ENCODE measurements at places on chromosomes 1 and 21.
A peak's percentile ranks its signal among the peaks of the same experiment; 100 is the strongest.

GRCh38 chr1:163758977-163759670, 437.4 kb downstream of the NUF2 start:
- DNase-seq = no peak

GRCh38 chr1:220370041-220370700, 97.9 kb upstream of the RAB3GAP2 start:
- DNase-seq = no peak

GRCh38 chr1:31428436-31429221, 15.6 kb downstream of the SERINC2 start:
- no peak for DNase-seq

DNA sequence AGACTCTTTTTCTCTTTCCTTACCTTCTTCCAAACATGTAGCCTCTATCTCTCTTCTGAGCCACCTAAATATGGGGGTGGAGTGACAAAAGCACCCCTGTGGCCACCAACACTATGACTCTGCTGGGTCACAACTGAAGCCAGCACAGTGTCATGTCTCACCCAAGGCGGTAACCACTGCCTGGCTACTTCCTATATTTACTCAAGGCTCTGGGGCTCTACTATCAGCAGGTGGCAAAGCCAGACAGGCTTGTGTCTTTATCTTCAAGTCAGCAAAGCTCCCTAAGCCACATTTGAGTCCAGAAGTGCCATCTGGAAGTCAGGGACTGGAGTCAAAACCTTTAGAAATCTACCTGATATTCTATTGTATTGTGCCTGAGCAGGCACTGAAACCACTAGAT, 1515.2 kb downstream of the PLA2G4A start:
- DNase-seq = no peak

GRCh38 chr1:118928739-118929554, 59.2 kb downstream of the TBX15 start:
- DNase-seq = no peak

- DNase-seq = no peak
These were observed 36.7 kb downstream of the PCBP3 start for GRCh38 chr21:45680215-45680614.

GRCh38 chr1:185155600-185156287, 1.0 kb downstream of the TRMT1L start:
- peak; percentile 39 for DNase-seq

DNA sequence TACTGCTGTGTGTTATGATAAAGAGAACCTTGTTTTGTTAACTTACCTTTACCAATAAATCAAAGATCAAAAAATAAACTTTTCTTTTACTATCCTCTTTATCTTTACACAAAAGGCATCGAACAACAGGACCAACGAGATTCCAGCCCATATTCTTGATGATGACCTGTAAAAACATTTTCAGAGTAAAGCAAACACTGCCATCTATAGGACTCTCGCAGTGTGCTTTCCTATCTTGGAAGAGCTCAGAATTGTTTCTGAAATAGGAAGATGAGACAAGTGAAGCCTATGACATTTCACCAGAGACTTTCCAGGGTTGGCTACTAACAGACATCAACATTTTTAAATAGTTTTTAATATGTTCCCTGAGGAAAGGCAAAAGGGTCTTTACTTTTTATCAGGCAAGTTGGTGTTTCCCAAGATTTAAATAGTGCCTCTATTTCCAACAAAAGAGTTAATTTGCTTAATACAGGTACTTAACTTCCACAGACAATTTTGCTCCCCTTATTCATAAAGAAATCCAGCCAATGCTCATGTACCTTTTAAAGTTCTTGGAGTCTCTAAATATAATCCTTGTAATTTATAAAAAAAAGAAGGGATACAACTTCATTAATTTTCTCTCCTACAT, 7.3 kb downstream of the GLMN start:
- DNase-seq = peak; percentile 45

- DNase-seq = no peak
These were observed 20.5 kb upstream of the ERI3 start for GRCh38 chr1:44375547-44375946.

GRCh38 chr1:183804387-183804786, 533 bp upstream of the RGL1 start:
- no peak for DNase-seq

- DNase-seq = no peak
These were observed 424.2 kb upstream of the VAMP3 start for GRCh38 chr1:7346600-7347570.

DNA sequence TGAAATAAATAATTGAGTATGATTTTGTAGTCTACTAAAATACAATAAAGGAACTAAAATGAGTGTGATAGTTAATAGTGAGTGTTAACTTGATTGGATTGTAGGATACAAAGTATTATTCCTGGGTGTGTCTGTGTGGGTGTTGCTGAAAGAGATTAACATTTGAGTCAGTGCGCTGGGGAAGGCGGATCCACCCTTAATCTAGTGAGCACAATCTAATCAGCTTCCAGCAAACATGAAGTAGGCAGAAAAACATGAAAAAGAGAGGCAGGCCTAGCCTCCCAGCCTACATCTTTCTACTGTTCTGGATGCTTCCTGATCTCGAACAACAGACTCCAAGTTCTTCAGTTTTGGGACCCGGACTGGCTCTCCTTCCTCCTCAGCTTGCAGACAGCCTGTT, 1716.6 kb downstream of the MRPL39 start:
- DNase-seq = no peak

DNA sequence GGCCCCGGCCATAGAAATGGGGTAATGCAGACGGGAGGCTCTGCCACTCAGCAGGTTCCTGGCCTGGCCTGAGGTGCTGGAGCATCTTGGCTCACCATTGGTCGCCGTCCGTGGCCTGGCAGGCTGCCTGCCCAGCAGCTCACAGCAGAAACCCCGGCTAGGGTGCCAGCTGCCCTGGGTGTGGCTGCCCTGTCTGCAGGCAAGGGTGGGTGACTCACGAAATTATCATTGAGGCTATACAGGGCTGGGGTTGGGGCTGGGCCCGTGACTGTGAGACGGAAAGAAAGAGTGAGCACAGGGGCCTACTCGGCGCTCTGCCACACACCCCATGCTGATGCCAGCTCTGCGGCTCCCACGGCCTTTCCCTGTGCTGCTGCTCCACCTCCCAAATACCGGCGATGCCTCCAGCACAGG, 8.0 kb upstream of the PKP1 start:
- no peak for DNase-seq

DNA sequence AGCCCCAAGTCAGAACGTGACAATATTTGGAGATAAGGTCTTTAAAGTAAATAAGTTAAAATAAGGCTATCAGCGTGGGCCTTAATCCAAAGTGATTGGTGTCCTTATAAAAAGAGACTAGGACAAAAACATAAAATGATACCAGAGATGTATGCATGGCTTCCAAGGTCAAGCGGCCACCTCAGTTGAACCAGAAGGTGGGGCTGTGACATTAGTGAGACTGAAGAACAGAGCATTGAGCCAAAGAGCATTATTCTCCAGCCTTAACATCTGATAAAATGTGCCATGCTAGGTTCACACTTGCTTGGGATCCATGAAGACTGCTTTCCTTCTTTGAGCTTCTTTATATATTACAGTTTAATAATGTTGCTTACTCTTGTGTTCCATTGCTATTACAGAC, 554.6 kb downstream of the PLA2G4A start:
- DNase-seq = no peak

DNA sequence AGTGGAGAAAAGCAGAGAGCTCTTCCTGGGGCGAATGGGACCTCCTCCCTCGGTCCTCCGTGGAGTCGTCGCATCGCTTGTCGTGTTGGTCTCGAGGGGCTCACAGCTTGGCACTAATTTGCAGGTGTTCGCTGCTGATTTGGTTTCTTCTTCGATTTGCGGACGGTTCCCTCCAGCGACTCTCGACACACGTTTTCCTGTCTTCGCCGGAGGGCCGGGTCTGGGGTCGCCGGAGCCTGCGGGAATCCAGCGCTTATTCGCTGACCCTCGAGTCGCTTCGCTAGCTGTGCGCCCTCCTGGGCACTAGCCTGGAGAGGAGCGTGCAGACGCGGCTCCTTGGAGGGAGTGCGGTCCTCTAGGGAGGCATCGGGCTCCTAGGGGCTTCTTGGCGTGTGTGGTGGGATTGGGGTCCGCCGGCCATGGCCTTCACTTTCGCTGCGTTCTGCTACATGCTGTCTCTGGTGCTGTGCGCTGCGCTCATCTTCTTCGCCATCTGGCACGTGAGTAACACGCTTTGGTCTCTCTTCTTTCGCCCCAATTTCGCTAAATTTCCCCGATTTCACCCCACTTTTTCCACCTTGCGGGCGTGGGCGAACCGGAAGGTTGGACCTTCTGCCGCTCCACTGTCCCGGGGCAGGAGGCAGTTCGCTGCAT, 766 bp downstream of the CNIH3 start:
- no peak for DNase-seq

- DNase-seq = no peak
These were observed 42.9 kb downstream of the KCNJ15 start for GRCh38 chr21:38299671-38300070.

- no peak for DNase-seq
These were observed 415.7 kb upstream of the ESRRG start for GRCh38 chr1:217138799-217139466.

DNA sequence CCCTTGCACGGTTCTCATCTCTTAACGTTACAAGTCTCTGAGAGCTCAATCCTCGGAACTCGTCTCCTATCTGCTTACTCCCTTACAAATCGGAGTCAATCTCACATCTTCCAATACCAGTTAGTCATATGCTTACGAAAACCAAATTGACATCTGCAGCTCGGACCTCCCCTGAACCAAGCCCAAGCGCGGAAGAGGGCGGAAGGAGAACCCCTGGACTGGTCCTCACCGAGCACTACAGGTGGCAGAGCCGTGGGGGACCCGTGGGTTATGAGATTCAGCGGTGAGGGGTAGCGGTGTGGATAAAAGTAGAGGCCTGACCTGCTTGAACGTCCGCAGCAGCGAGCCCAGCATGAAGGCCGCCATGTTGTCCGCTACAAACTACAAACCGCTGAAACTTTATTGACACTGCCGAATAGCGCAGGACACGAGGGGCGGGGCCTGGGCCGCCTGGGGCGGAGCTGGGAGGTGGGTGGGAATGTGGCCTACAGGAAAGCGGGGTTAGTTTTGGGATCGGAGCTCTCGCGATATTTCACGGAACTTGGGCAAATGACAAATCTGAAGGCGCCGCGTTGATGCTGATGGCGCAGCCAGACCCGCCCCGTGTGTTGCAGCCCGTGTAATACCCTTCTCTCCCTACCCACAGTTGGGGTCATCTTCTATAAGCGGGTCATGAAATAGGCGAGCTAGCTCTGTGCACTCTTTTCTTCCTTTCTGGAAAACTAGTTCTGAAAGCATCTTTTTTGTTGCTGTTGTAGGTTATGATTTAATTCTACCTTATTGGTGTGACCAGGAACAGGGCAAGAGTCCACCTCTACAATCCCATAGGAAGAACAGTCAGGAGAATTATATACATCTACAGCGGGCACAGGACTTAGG, at the start of gene MRPS14:
TSS of gene MRPS14 (minus strand) at position 383 of the 879 bp plus-strand sequence. CDS start at position 366, 17 bp downstream.
- DNase-seq = peak; percentile 98

DNA sequence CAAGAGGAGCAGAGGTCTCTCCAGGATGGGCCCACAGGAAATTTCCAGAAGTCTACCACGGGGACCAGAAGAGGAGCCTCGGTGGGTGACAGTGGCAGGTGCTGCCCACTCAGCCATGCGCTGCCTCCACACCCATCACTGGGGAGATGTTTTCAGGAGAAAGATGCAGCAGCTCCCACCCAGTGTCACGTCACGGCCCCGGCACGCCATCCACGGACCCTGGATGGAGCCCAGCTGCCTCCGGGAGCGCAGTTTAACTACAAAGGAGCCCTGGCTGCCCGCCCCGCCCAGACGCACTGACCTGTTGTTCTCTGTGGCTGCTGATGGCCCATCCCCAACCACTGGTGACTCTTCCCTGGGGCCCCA, 6.8 kb downstream of the TSPEAR start:
- no peak for DNase-seq

- DNase-seq = no peak
These were observed 56.1 kb upstream of the F3 start for GRCh38 chr1:94597701-94598100.

DNA sequence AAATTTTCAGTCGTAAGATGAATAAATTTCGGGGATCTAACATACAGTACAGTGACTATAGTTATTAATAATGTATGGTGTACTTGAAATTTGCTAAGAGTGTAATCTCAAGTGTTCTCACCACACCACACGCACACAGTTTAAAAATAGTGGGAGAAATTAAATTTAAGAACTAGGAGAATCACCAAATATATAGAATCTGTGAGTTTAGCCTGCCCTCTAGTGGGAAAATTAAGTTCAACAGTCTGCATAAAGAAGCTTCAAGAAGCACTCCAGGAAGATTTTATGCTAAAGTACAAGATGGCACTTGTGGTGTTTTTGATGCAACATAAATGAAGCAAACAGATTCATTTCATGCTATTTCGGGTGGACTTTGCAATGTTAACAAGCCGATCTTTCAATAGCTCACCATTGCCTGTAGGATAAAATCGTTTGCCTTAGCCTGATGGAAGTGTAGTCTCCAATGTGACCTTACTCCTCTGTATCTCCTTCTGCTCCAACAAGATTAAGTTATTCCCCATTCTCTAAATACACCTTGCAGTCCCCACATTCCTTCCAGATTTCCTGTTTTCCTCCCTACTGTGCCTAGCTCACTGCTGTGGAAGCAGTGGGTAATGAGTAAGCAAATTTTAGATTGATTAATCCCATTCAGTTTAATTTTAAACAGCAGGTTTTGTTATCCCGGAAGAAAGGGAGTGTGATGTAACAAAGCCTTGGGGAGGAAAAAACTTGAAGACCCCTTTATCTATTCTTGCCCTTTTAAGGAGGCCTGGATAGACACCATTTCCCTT, 8.7 kb upstream of the PIK3C2B start:
- no peak for DNase-seq

- no peak for DNase-seq
These were observed 1276.1 kb downstream of the KCNT2 start for GRCh38 chr1:195332102-195332501.

- no peak for DNase-seq
These were observed 21.7 kb upstream of the LAMC2 start for GRCh38 chr1:183164340-183164739.

GRCh38 chr1:198638894-198639635, at the start of gene PTPRC:
PTPRC (plus strand) TSS chr1:198639040; CDS start chr1:198639269, 229 bp downstream.
- DNase-seq = peak; percentile 78

- no peak for DNase-seq
These were observed 7.0 kb downstream of the KRTCAP2 start for GRCh38 chr1:155166051-155166470.

GRCh38 chr1:22262583-22262982, 119.7 kb upstream of the WNT4 start:
- no peak for DNase-seq

DNA sequence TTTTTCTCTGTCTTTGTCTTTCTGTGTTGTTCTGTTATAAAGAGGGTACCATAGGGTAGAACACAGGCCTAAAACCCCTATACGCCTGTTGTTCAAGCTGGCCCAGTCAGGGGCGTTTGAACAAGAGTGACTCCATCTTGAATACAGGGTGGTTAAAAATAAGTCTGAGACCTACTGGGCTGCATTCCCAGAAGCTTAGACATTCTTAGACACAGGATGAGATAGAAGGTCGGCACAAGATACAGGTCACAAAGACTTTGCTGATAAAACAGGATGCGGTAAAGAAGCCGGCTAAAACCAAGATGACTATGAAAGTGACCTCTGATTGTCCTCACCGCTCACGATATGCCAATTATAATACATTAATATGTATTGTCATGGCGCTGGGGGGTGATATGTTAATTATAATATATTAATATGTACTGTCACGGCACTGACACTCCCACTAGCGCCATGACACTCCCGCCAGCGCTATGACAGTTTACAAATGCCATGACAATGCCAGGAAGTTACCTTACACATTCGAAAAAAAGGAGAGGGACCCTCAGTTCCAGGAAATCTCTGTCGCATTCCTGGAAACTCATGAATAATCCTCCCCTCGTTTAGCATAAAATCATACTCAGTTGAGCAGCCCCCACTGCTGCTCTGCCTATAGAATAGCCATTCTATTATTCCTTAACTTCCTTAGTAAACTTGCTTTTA, 58.5 kb upstream of the KLHDC7A start:
- no peak for DNase-seq

- no peak for DNase-seq
These were observed 12.2 kb downstream of the ATP1A4 start for GRCh38 chr1:160163615-160164014.
